HEK293T (cell line): ENCODE measurements at places on chromosomes 11 and 22.

DNA sequence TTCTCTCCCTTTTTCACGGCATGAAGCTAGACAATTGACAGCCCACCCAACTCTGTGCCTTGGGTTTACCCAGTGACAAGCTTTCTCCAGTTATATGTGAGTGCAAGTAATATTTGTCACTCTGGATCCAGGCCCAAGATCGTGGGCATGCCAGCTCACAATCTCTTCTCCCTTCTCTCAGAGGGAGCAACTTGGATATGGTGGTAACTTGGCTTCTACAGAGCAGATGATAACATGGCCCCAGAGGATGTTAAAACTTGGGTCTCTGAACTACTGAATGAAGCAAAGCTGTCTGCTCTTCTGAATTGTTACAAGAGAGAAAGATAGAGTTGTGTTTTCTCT lies 20.8 kb downstream of the C11orf96 start:
- no peak for DNase-seq

- DNase-seq: no peak
Observed at GRCh38 chr11:97229936-97230335, 840.1 kb downstream of the JRKL start.

GRCh38 chr11:60378354-60378753 lies at the start of gene MS4A7:
Gene MS4A7, plus strand, starts transcription at chr11:60378532. Its CDS starts 4,610 bp downstream, at chr11:60383142.
- DNase-seq: no peak

DNA sequence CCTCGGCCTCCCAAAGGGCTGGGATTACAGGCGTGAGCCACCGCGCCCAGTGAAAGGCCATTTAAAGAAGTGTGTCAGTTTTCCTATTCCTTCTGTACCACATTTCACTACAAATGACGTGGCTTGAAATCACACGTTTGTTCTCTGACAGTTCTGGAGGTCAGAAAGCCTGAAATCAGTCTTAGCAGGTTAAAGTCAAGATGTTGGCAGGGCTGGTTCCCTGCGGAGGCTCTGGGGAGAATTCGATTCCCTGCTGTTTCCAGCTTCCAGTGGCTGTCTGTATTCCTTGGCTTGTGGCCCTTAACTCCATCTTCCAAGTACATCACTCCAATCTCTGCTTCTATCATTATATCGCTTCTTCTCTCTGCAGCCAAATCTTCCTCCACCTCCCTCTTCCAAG lies 383.2 kb downstream of the LARGE1 start:
- no peak for DNase-seq

GRCh38 chr11:1947592-1948237 lies 583 bp downstream of the MRPL23 start:
- DNase-seq: no peak

- DNase-seq: no peak
Observed at GRCh38 chr11:78156127-78156844, 16.9 kb upstream of the ALG8 start.

DNA sequence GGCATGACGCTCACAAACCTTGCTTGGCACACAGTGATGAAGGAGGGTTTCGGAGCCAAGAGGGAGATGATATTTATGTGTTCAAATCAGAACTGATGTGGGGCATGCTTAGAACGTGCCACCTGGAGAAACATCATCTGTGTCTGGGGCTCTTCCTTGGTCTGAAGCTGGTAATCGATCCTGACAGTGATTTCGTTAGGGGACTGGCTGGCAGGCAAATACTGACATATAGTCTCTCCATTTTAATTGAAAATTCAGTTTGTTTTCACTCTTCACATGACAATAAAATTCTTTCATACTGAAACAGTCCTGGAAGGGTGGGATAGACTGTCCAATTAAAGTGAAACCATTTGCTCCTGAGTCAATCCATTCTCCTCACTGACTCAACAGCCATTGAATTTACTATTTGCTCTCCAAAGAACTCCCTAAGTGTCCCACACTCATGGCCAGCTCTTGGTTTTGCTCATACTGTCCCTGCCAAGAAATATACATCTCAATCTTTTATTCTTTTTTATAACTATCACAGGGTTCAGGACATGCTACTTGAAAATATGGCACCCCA lies 134.8 kb downstream of the TRPC6 start:
- DNase-seq: no peak

DNA sequence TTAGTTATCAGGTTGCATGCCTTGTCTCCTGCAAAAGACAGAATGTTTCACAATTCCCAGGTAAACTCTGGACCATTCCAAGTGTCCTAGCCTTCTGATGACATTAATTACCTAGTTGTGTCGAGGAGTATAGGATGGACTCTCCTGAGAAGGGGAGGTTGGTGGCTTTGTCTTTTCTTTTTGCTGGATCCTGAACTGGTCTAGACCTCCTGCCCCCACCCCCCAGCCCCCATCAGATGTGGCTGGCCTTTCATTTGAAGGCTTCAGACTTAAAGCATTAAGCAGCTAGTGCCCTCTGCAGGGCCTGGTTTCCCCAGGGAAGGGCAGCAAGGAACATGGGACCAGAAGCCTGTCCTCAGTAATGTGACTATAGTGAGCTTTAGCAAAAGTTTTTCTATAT lies 9.7 kb downstream of the MCAM start:
- no peak for DNase-seq

- no peak for DNase-seq
Observed at GRCh38 chr22:38953577-38954413, 3.6 kb upstream of the APOBEC3A start.

- no peak for DNase-seq
Observed at GRCh38 chr22:33817512-33818127, 102.7 kb downstream of the LARGE1 start.

- no peak for DNase-seq
Observed at GRCh38 chr11:71914617-71915189, 13.7 kb downstream of the XNDC1N start.
